ENCODE measurements at places on chromosomes 2 and 18.
A peak's percentile ranks its signal among the peaks of the same experiment; 100 is the strongest.

DNA sequence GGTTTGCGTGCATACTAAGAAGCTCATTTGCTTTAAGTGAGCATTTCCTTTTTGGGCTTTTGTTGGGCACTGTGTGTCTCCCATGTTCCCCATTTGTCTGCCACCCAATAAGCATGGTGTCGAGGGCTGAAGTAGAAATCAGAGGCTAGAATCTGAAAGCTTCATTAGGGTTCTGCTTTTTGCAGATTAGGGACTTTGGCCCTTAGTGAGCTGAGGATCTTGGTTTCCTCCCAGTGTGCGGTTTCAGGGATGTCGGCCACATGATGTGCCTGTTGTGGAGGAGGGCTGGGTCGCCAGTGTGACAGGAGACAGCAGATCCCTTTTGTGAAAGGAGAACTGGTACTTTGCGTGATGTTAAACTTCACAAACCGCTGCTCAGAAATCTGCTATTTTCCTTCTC lies 41.1 kb downstream of the PLEKHB2 start:
- peak; percentile 13 for DNase-seq

DNA sequence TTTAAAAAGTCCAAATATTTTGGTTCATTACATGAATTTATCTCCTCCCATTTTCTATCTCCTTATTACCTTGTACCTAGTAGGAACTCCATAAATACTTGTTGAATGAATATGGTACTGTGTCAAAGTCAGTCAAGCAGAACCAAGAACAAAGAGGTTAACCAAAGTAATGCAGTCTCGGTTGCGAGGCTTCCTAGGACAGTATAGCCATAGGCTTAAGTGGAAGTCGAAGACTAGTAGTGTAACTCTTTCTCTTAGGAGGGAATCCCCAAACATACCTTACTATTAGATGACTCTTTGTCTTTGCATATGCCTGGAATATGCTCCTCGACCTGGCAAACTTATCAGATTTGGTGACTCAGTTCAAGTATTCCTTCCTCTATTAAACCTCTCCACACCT lies 4.8 kb downstream of the LIPT1 start:
- no peak for DNase-seq

DNA sequence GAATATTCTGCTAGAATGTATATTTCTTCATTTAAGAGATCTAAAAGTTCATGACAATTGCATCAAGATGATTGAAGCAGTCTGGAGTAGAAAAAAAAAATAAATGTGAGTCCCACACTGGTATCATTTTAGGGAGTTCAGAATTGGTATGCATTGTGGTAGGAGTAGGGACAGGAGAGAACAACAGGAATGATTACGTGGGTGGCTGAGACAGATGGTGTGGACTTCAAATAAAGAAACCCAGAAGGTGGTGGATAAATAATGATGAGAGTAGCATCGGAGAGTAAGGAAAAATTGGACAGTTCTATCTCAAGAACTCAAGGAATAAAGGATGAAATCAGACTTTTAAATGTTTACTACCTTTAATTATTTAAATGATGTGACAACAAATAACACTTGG lies 289.6 kb downstream of the GALNT13 start:
- DNase-seq: no peak

- no peak for DNase-seq
Measured at GRCh38 chr2:67055387-67056304, 341.5 kb upstream of the ETAA1 start.

DNA sequence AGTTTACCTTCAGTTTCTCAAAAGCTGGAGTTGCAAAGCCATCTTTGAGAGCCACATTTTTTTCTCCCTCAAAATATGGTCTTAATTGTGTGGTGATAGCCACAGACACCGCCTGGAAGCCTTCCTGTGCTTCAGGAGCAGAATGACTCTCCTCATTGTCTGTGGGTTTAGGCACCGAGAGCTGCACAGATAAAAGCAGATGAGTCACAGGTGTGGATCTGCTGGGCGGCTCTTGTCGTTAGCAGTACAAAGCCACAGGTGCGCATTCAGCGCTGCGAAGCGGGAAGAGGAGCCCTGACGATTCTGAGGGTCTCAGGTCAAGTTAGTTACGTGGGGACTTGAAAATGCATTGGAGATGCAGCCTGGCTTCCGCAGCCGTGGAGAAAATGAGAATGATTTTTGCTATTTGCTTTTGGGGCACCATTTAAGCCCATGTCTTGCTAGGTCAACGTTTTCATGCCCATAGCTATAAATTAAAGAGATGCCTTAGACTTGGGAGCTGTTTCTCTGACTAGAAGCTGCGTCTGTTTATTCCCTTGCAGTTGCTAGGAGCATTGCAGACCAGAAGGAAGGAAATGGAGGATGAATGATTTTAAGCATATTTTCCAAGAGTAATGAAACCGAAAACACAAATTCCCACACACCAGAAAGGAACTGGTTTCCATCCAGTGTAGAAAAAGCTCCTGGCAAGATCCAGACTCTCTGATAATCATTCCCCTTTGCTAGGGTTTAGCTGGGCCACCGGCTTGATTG lies 51.5 kb downstream of the KLHL29 start:
- no peak for DNase-seq

- DNase-seq: no peak
Measured at GRCh38 chr2:63040586-63040985, 10.0 kb upstream of the OTX1 start.

DNA sequence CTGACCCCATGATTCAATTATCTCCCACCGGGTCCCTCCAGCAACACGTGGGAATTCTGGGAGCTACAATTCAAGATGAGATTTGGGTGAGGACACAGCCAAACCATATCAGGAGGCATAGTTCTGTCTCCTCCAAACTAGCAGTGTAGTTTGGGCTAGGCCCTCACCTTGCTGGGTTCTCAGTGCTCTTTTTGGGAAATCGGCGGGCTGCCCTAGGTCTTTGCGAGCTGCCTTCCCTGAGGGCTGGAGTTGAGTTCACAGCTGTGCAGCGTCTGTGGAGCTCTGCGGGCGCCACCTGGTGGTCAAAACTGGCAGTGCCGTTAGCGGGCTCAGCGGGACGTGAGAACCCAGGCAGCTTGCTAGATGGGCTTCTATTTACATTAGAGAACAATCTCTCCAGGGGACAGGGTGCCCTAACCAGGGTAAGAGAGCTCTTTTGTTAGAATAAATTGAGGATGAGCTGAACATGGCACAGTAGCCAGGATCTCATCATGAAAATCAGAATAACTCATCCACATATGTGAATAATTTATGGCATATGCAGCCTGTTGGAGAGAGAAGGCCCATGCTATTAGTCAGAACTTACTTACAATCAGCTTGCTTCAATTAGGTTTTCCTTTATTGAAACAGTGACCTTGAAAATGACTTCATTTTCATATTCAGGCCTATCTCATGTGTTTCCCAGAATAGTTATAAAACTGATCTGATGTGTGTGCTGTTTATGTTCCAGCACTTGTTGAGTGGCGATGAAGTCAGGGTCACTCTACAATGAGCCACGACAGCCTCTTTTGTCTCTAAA lies 27.4 kb upstream of the YES1 start:
- peak; percentile 93 for DNase-seq

- no peak for DNase-seq
Measured at GRCh38 chr2:46029332-46029811, 267.8 kb upstream of the EPAS1 start.

DNA sequence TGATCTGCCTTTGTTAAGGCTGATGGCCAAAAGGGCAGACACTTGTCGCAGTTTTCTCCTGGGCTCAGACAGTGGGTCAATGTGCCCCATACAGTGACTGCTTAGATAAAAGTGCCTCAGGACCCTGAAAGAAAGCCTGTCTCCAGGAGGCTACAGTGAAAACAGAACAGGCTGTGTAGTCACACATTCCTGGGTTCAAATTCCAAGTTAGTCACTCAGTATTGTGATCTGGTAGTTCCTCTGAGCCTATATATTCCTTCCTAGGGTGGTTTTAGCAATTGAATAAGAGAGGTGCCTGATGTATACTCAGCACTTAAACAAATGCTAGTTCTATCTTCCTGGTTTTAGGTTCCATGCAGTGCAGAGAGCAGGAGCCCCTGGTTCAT lies 54.4 kb downstream of the RPL37A start:
- peak; percentile 92 for DNase-seq

DNA sequence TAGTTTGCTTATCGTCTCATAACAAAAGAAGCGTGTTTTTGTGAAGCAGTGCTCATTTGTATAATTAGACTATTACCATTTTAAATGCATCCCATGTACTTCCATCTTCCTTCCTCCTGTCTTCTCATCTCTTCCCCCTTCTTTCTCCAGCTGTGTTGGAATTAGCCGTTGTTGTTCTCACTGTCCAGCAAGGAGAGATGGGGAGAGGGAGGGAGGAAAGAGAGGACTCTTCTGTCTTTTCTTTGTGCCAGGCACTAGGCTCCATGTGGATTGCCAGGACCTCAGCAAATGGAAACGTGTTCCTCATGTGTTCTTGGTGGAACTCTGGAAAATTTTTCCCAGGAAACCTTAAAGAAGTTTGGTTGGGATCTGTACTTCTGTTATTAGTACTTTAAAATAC lies 131.7 kb downstream of the PHLPP1 start:
- no peak for DNase-seq

DNA sequence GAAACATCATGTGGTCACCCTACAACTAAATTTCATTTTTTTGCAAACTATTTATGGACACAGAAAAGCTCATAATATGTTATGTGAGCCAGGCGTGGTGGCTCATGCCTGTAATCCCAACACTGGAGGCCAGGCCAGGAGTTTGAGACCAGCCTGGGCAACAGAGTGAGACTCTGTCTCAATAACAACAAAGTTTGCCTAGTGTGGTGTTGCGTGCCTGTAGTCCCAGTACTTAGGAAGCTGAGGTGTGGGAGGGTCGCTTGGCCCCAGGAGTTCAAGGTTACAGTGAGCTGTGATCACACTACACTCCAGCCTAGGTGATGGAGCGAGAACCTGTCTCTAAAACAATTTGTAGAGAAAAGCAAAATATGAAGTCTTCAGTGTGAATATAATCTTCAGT lies 5.8 kb downstream of the IAH1 start:
- no peak for DNase-seq

- DNase-seq: no peak
Measured at GRCh38 chr2:112582314-112582746, 2.1 kb upstream of the CHCHD5 start.

DNA sequence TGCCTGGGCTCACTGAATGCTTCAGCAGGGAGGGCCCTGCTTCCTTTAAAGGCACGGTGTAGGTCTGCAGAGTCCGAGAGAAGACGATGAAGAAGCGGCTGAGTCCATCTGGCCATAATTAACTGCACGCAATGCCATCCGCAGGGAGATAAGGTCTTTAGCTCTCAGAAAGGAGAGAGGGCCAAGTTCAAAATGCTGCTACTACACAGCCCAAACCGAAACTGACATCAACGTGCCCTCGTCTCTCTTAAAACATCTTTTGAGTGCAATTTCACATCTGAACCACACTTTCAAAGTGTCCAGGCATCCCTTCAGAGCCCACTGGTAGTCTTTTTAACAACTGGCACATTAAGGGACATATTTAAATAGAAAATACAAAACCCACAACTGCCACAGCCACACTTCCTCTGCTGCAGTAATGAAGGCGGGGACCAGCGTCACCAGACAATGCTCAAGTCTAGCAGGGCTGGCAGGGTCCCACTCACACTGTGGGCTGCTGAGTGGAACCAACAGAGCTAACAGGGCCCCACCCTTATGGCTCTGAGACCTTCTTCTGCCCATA lies 35.8 kb downstream of the ST3GAL5 start:
- DNase-seq: no peak

DNA sequence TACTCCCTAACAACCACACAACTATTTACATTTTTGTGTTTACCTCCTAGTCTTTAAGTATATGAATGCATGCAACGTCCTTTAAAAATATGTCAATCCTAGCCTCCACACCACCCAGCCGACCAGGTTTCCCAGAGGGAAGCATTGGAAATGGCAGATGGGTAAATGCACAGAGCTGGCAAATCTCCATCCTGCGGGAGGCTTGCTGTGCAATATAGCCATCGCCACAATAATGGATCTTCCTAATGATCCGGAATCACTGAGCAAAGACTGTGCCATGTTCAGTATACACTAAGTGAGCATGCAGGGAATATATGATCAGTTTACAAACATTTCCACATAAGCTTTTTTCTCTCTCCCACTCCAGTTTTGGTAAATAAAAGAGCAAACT lies 131.8 kb downstream of the NEDD4L start:
- DNase-seq: no peak

DNA sequence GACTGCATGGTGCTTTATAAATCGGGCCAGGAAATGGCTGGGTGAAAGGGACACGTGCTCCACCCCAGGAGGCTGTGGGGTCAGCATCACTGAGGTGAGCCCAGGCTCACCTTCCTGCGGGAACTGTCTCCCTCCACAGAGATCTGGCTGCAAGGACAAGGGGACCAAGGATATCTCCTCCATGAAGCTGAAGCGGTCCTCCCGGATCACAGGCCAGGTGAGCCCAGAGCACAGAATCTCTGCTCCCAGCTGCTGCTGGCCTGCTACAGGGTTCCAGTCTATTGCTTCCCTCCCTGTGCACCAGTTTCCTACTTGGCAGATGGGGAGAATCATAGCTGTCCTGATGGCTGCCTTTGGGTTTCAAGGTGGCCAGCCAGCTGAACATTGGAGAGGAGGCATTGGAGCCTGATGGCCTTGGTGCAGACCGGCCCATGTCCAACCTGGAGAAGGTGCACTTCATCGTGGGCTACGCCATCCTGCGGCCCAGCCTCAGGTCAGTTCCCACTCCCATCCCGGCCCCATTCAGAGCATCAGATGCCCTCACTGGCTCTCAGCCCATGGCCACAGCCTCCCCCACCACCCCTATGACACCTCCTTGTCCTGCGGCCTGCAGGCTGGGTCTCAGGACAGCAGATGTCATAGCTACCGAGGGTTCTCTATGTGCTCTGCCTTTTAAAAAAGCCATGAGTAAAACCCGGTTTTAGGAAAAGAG lies 33.7 kb upstream of the GPR17 start:
- DNase-seq: peak; percentile 58

- DNase-seq: no peak
Measured at GRCh38 chr2:144239306-144239705, 280.6 kb downstream of the ZEB2 start.

- peak; percentile 66 for DNase-seq
Measured at GRCh38 chr2:119810049-119810630, 50.4 kb downstream of the PTPN4 start.

- DNase-seq: no peak
Measured at GRCh38 chr2:144718376-144718775, 198.5 kb upstream of the ZEB2 start.

- DNase-seq: no peak
Measured at GRCh38 chr2:230330725-230331124, 3.7 kb downstream of the SP140L start.

DNA sequence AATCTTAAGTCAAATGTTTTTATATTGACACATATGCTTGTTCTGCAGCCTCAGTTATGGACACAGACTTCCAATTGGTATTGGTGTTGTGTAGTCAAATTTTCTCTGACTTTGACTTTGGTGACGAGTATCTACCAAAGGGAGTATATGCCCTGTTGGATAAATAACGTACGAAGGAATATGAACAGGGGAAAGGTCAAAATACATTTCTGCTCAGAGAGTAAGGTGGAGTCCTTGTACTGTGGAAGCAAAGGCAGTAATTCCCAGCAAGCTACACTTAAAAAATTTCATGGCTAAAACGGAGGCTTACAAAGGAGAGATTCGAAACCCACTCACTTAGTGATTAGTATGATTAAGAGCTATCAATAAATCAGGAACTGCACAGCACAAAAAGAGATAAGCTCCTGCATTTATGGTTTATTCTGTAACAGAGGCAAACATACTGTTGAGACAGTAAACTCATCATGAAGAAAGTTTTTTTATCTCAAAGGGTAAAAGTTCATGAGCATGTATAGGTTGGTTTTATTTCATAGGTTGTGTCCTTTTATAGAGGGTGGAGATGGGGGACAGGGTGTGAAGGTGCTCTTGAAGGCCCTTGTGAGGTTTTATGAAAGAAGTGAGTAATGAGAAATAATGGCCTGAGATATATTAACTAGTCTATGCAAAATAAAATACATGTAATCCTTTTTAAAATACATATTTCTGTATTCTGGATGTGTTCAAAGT lies 142.7 kb downstream of the CD226 start:
- no peak for DNase-seq
